ENCODE measurements at places on chromosomes 2 and 18.

- DNase-seq: no peak
These were observed 45.6 kb upstream of the NEDD4L start for GRCh38 chr18:57998461-57998860.

- peak; percentile 12 for DNase-seq
These were observed 17.7 kb downstream of the SLC66A2 start for GRCh38 chr18:79933765-79934164.

DNA sequence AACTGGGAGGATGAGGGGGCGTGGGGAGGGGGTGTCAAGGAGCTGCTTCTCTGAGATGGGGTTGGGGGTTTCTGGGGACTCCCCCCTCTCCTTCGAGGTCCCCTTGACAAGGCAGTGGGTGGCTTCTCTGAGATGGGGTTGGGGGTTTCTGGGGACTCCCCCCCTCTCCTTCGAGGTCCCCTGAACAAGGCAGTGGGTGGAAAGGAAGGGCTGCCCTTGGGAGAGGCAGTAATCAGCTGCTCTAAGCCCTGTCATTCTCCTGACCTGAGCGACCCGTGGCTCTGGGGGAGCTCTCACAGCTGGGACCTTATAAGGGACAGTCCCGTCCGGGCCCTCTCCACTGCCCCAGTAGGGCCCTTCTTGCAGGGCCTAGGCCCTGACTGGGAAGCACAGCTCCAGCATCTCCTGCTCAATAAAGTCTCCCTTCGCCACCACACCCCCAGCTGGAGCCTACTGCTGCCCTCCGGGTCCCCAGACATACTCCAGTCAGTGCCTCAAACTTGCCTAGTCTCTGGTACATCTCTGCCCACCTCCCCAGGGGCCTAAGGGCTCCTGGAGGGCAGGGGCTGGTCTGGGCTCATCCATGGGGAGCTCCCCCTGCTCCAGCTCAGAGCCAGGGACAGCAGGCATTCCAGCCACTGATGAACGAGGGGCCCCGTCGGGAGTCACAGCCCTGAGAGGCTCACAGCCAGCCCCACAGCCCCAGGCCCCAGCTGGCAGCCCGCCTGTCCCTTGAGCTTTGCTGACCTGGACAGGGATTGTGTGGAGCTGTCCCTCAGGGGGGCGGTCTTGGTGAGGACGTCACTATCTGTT, 2.8 kb downstream of the GAREM2 start:
- DNase-seq: peak; percentile 22

- DNase-seq: no peak
These were observed 82.4 kb upstream of the PDE1A start for GRCh38 chr2:182509216-182509615.

DNA sequence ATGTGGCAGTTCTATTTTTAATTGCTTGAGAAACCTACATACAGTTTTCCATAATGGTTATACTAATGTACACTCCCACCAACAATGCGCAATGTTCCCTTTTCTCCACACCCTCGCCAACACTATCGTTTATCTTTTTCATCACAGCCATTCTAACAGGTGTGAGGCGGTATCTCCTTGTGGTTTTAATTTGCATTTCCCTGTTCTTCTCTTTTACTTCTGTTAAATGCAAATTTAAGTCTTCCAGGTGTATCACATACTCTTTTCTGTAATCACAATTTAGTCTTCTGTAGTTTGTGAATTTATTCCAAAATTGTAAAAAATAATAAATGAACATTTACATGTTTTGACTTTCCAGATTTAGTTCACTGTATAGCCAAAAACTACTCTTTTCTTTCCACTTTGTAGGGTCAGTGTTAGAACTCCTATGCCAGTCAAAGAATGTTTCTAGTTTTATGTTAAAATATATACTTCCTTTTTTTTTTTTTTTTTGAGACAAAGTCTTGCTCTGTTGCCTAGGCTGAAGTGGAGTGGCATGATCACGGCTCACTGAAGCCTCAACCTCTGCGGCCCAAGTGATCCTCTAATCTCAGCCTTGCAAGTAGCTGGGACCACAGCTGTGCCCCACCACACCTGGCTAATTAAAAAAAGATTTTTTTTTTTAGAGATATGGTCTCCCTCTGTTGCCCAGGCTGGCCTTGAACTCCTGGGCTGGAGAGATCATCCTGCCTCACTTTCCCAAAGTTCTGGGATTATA, 15.4 kb upstream of the ACYP2 start:
- DNase-seq: no peak

DNA sequence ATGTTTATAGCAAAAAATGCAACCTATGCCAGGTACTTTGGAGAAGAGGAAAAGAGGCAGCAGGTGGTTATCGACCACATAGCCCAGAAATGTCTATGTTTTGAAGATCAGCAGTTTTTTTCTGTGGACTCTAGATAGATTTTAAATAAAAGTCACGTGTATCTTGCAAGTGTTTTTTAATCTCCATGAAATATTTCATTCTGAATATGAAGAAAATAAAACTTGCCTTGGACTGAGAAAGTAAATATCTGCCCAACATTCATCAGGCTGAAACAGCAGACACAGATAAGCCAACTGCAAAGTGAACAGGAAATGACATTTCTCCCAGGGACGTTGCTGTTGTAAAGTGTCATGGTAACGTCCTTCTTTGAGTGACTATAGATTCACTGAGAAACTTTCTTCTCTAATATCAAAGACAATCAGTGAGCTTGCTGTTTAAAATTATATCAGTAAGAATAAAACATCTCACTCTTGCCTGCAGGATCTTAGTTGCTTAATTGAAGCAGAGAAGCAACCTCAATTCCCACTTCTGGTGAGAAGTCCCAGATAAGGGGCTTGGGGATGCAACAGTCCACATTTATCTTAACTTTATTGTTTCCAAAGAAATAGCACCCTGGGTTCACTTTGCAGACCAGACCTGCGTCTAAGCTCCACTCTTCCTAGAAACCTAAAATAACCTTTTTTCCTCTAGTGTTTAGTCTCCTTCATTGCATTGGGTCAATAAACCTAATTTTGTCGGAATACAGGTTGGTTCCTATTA, 6.3 kb downstream of the MYOM1 start:
- no peak for DNase-seq

GRCh38 chr2:231318436-231318835, 77.1 kb upstream of the B3GNT7 start:
- DNase-seq: no peak

GRCh38 chr18:74524097-74524496, 10.2 kb upstream of the CNDP1 start:
- no peak for DNase-seq

DNA sequence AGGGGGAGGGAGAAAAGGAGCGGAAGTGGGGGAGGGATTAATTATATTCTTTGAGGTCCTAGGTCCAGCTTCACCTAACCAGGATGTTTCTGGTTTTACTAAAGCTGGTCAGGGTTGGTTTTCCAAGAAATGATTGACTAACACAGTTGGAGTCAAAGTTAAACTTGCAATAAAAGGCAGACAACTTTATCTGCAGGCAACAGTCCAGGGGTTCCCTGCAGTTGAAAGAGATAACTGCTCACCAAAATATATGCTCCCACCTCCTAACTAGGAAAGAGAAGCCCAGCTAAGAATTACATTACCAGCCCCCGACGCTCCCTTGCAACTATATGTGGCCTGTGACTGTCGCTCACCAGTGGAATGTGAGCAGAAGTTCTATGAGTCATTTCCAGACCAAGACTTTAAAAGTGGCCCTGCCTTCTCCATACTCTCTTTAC, 140.0 kb upstream of the PKDCC start:
- no peak for DNase-seq

DNA sequence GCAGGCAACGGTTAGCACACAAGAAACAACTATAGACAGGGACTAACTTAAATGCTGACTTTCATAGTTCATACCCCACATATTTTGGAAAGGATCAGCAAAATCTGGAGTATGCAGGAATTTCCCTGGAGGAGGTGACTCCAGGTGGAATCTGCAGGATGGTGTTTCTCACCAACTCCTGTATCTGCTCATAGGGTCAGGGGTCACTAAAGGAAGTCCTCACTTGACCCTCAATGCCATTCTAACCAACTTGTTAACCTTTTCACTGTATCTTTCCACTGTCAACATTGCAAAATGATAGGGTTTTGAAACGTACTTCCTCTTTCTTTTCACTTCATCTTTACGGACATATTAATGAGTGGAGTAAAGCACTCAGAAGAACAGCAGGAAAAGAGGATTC, 207.0 kb upstream of the CXCR4 start:
- no peak for DNase-seq

- no peak for DNase-seq
These were observed 423.2 kb downstream of the TGIF1 start for GRCh38 chr18:3873211-3873610.

GRCh38 chr2:198628596-198628995, 824.2 kb downstream of the PLCL1 start:
- DNase-seq: no peak

DNA sequence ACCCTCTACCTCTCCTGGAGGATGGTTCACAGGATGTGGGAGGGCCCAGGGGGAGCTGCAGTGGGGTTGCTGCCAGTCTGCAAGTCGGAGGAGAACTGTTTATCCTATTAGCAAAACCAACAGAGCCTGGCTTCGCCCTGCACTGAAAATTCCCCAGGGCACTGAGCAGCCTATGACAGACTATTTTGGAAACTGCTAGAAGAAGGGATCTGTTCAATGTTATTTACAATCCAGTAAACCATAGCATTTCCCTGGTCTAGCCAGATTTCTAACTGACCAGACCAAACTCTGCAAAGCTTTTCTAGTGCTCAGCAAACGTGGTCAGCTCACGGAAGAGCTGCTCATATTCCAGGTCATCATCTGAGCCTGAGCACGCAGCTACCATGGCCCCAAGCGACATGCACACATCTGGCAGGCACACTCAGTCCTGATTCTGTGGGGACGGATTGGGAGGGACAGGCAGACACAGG, 64.8 kb upstream of the PID1 start:
- no peak for DNase-seq

- DNase-seq: no peak
These were observed 213.0 kb downstream of the RNF152 start for GRCh38 chr18:61679836-61680235.

- DNase-seq: peak; percentile 46
These were observed 90.6 kb upstream of the WDR75 start for GRCh38 chr2:189350540-189351209.

DNA sequence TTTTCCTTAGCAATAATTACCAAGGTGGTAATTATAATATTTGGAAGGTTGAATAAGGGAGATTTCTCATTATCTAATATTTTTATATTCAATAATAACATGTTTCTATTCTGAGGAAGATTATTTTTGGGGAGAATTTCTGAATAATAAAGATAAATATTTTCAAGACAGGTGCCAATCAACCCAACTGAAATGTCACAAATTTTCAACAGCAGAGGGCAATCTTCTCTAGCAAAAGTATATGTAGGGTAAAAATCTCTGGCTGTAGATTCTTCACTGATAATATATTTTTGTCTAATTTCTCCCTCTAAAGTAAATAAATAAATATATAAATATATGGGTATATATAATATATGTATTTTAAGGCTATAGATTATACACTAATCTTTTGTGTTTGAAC, 1187.2 kb upstream of the CRIM1 start:
- no peak for DNase-seq

- DNase-seq: no peak
These were observed 1069.3 kb upstream of the CNTNAP5 start for GRCh38 chr2:122955776-122956175.

DNA sequence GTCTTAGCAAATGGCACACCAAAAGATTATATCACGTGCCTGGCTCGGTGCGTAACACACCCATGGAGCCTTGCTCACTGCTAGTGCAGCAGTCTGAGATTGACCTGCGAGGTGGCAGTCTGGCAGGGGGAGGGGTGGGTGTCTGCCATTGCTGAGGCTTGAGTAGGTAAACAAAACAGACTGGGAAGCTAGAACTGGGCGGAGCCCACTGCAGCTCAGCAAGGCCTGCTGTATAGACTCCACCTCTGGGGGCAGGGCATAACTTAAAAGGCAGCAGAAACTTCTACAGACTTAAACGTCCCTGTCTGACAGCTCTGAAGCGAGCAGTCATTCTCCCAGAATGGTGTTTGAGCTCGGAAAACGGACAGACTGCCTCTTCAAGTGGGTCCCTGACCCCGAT, 55.9 kb upstream of the FSHR start:
- DNase-seq: no peak

DNA sequence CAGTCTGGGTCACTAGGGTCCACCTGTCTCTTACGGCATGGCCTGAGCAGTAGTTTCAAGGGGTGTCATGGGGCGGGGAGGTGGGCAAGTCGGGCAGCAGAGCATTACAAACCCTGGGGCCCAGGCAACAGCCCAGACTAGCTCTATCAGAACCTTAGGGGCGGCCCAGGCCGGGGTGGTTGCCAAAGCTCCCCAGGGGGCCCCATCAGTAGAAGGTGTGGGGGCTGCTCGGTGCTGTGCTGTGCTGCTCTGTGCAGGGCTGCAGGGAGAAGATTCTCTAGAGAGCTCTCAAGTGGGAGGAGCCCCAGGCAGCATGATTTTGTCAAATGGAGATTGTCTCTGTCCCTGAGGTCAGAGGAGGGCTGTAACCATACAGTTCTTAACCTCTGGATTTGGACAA, 36.4 kb upstream of the SLC14A1 start:
- DNase-seq: no peak

GRCh38 chr2:173654896-173655265, 300.2 kb downstream of the CDCA7 start:
- DNase-seq: no peak

GRCh38 chr2:225756198-225756597, 356.7 kb downstream of the NYAP2 start:
- DNase-seq: no peak

All from lung (tissue), 17 donors.